ENCODE measurements at places on chromosomes 5 and 9.

- DNase-seq = no peak
Measured at GRCh38 chr5:56532466-56532865, 282.9 kb upstream of the MAP3K1 start.

GRCh38 chr5:133048993-133049725 is 2.7 kb upstream of the HSPA4 start:
- DNase-seq = no peak

DNA sequence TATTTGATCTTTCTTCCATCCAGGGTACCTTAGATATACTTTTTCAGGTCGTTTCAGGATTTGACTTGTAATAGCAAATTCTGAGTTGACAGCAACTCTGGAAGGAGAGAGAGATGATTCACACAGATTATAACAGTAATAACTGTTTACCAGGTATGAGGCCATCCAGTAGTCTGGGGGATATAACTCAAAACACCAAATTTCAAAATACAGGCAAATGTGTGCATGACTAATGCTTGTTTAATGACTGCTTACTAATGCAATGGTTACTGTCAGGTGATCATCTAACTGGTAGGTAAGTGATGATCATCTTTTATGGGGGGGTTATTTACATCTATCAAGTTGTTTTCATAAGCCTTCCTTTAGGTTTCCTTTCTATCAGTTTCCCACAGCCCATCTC is 412.3 kb downstream of the MAT2B start:
- DNase-seq = no peak

GRCh38 chr9:108830272-108830671 is 25.5 kb downstream of the ACTL7B start:
- no peak for DNase-seq

DNA sequence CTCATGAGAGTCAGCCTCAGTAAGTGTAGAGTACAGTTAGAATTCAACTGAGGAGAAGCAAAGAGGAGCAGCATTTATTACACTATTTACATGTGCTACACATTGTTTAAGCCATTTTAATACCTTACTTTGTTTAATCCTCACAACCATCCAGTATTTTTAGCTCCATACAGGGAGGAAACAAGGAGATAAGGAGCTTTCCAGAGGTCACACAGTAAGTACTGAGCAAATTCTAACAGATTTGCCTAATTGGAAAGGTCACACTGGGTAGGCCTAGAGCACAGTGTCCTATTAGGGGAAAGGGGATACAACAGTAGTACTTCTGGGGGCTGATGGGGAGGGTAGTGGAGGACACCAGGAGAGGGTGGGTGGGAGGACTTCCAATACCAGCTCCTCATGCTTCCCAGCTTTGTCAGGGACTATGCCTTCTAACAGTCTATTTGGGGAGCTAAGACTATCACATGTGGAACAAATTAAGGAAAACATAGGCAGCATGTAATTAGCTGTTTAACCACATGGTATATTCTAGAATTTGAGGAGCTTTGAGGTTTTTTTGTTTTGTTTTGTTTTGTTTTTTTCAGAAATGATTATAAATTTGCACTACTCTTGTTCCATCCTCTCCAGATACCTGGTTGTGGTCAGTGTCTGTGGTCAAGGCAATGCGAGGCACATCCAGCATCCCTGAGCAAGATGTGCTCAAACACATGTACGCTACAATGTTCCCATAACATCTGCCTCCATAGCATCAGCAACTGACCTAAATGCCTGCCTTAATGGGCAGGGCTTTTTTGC is 96.0 kb upstream of the SLC12A2 start:
- no peak for DNase-seq

DNA sequence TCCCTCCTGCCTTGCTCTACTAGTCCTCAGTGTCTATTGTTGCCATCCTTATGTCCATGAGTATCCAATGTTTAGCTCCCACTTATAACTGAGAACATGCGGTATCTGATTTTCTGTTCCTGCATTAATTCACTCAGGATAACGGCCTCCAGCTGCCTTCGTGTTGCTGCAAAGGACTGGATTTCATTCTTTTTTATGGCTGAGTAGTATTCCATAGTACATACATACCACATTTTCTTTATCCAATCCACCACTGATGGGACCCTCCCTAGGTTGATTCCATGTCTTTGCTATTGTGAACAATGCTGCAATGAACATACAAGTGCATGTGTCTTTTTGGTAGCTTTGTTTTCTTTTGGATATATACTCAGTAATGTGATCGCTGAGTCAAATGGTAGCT is 50.4 kb downstream of the FNIP1 start:
- DNase-seq = no peak

Measured in AG08396 (cell line).